Activated naive CD4-positive, alpha-beta T cell treated with anti-CD3 and anti-CD28 coated beads, Interleukin-2, amount 50 U/mL, for 72 hours (primary cell): ENCODE measurements at places on chromosomes 11 and 22.

DNA sequence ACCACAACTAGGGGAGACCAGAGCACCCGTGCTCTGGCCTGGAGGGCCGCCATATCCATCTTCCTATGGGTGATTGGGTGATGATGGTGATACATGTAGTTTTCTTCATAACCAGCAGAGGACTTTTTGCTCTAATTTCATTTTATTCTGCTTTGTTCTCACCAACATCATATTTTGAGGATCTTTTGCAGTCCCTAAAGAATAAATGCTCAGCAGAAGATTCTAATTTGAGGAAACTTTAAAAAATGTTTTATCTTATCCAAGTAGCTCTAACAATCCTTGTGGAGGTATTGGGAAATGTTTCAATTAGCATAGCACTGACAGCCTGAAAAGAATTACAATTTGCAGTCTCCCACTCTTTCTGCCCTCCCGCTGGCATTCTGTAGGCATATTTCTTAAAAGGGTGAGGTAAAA, 544.0 kb downstream of the NTM start:
- DNase-seq, result no peak

DNA sequence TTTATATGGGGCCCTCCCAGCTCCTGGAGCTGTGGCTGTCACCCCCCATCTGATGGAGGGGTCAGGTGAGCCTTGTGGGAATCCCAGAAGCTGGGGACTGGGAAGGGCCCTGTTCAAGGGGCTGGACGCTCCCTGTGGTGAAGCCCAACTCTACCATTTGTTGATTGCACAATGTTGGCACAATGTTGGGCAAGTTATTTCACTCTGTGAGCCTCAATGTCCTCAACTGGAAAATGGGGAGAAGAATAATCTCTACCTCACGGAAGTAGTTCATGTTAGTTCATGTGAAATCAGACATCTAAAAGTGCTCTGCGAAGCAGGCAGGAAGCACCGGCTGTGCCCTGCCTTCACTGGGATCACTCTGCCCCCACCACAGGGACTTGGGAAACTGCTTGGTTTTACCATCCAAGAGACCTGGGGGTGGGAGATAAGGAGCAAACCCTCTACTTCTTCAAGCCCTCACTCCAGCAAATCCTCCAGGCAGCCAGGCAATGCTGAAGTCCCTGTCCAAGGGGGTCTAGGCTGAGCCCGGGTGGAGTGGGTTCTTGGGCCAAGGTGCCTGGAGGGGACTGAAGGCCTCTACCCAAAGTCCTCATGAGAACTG, 715 bp upstream of the PRR5 start:
- no peak for DNase-seq

- no peak for DNase-seq
Measured at GRCh38 chr11:10492084-10492483, 37.0 kb downstream of the AMPD3 start.

DNA sequence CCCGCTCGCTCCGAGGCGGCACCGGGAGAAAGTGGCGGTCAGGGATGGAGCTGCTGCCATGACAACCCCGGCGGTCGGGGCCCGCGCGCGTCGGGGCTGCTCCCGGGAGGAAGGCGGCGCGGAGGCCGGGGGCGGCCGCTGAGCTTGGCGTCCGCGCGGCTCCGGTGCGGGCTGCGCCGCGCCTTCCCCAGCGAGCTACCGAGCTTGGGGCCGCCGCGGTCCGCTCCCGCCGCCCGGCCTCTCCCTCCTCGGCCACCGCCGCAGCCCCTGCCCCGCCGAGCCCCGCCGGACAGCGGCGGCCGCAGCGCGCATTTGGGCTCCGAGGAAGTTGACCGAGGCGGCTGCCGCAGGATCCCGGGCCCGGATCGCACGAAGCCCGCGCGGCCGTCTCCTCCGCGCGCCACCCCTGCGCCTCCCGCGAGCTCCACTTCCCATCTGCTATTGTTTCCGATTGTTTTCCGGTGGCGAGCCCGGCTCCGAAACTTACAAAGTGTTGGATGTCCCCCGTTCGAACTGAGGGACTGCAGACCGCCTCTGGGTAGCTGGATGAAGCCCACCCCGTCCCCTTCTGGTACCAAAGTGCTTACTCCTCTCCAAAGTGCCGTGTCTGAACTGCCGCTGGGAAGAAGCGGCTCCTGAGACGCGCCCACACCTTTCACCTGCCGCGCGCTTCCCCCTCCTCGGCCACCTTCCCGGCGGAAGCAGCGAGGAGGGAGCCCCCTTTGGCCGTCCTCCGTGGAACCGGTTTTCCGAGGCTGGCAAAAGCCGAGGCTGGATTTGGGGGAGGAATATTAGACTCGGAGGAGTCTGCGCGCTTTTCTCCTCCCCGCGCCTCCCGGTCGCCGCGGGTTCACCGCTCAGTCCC, 540.3 kb downstream of the NTM start:
- DNase-seq, result no peak

DNA sequence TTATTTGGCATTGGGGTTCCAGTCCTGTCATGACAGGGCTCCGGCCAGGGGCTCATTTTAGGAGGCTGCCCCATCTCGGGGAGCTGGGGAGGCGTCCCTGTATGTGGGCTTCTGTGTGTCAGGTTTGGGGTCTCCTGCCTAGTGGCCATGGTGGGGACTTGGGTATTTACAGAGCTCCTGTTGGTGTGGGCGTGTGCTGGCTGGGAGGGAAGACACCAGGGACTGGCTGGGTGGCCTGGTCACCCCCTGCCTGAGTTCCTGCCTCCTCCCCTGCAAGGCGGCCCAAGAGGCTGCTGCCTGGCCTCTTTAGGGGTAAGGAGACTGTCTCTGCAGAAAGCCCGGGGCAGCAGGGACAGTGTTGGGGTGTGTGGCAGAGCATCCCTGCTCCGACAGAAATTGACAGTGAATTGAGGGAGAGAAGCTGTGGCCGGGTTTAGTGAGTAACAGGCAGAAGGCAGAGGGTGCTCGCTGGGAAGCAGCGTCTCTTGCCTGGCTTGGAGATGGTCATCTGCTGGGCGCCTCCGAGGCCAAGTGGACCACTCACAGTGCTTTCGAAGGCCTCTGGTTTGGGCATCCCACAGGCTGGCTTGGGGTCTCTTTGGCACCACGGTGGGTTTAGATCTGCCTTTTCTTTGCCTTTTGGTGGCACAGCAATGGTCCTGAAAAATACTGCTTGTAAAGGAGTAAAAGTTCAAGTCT, 40.3 kb upstream of the GRAMD4 start:
- no peak for DNase-seq

- peak; percentile 61 for DNase-seq
Measured at GRCh38 chr11:10441652-10442503, 13.2 kb upstream of the AMPD3 start.

DNA sequence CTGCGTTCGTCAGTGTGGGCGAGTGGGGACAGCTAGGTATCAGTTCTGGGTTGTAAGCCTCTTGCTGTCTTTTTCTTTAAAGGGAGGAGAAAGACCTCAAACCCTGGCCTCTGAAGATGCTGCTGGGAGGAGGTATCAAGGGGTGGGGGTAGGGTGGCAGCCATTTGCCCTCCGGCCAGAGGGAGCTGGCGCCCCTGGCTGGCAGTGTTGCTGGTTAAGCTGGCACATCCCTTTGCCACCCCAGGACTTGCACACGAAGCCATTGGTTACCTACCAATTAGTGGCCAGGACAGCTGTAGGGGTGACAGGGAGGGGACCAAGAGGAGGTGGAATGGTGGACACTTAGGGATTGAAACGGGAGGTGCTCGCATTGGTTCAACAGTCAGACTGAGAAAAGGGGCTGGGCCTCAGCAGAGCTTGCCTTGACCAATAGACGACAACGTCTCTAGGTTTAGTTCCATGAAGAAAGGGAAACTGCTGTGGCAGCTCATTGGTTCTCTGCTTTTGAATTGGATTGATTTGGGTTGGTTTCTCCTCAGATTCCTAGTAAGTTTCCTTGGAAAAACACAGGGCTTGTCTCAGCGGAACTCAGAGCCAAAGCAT, 77.9 kb downstream of the ST3GAL4 start:
- DNase-seq, result no peak

GRCh38 chr22:45548991-45549761, 46.5 kb downstream of the FBLN1 start:
- no peak for DNase-seq

- DNase-seq, result no peak
Measured at GRCh38 chr22:29065468-29066190, 4.0 kb upstream of the C22orf31 start.

DNA sequence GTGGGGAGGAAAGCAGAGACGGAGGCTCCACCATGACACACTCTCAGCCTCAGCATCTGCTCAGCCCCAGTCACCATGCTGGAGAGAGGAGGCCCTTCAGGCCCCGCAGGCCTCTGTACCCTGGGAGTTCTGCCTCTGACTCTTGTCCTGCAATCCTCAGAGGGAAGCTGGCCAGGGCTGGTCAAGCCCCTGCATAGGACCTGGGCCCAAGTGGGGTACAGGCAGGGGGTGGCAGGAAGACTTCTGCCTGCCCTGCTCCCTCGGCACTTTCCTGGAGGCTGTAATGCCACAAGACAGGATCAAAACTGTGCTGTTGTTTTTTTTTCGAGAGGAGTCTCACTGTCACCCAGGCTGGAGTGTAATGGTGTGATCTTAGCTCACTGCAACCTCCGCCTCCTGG, 33.7 kb downstream of the LRRC74B start:
- no peak for DNase-seq

DNA sequence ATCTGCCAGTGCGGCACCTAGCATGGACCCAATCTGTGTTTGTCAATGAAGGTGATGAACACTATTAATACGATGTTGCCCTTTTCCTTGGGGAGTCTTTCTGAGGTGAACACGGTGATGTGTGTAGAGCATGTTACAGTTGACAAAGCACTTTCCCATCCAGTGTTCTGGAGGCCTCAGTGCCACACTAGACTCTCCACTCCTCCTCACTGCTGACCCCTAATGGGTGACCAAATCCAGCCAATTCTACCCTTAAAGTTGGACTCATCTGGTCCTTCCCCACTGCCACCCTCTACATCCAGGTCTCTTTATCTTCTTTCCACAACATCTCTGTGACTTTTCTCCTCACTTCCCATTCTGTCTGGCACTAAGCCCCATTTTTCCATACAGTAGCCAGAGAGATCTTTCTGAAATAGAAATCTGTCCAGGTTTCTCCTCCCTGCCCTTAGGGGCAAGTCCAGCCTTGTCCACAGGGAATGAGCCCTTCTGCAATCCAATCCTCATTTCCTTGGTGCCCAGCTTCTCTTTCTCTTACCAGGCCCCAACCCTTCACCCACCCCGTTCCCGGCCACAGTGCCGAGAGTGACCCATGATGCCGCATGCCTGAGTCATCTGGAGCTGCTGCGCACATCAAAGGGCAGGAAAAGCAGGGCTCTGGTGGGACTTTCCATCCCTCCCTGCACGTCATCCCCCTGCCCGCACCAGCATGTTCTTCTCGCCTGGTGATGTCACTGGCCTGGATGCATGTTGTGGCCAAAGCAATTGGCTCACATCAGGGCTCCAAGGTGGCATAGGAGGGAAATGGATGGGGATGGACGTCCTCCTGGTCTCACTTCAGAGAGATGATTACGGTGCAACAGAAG, 64.2 kb downstream of the RASSF10 start:
- DNase-seq, result no peak

DNA sequence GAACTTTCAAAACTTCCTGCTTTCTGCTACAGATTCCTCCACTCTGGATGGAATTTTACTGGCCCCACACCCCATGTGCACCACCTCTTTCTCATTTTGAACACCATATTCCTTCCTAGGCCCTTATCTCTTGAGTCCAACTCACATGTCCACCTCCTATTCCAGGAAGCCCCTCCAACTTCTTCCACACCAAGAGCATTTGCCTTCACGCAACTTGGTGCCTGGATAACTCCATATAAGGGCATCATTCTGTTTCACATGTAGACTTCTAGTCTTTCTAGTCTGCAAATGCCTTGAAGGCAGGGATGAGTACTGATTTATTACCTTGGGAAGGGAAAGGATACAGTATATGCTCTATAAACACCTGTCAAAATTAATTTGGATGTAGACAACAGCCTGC, 17.5 kb downstream of the GAB2 start:
- no peak for DNase-seq

DNA sequence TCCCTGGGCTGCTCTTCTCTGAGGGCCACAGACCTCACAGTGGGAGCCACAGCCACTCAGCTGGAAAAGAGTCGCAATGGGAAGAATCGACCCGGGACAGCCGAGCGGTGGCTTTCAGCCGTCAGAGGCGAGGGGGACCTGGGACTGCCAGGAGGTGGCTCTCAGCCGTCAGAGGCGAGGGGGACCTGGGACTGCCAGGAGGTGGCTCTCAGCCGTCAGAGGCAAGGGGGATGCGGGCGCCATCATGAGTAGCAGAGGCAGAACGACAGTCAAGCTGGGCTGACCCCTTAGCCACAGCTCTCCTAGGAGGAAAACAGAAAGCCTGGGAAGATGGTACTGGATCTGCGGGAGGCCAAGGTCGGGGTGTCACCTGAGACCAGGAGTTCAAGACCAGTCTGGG, 14.9 kb upstream of the MUC2 start:
- DNase-seq, result peak; percentile 44

DNA sequence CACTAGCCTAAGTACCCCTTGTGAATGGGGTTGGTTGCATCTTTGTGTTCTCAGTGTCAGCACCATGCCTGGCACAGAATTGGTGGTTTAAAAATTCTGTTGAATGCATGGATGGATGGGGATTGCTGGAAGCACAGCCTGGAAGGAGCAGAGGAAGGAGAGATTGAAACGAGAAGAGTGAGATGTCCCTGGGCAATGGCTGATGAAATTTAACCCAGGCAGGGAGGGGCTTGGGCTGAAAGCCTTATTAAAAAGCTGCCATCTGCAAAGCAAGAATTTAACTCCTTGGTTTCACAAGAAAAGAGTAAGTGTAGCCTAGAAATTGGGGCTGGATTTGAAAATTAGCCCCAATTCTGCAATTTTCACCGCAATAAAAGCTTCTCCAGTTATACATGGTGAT, 126.7 kb downstream of the TEAD1 start:
- DNase-seq, result no peak

DNA sequence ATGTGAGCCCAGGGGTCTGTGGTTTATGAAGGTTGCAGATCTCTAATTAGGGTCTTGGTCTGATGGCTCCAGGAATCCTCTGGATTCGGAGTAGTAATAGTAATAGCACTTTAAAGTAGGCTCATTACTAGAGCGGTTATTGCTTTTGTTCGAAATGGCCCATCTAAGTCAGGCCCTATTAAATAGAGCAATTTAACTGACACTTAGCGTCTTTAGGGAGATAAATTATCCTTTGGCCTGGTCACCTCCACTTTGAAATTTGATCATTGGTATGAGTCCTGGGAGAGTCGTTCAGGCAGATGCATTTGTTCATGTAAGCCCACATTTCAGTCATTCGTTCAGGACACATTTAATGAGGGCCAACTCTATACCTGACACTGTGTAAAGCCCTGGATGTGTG, 54.8 kb downstream of the LDLRAD3 start:
- DNase-seq, result no peak

DNA sequence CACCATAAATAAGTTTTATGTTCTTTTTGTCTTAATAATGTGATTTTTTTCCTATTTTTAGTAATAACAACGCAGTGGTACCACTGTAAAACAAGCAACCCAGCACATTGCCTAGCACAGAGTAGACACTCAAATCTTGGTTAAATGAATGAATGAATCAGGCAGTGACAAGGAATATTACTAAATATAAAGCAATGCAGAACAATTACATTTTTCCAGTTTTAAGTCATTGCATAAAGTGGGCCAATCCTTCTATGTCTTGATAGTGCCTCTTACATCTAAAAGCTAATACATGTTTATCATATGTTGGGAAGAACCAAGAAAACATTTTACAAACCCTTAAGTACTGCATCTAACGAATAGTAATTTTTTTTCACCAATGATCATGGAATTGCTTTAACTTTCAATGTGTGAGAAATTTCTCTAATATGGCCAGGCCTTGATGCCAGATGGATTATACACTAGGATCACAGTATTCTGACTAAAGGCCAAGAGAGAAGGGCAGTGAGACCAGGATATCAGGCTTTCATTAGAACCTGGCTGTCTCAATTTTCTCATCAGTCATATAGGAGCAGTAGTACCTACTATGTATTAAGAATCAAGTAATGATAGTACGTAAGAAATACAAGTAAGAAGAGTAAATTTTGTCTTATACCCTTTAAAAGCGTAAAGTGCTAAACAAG, 88.5 kb downstream of the TRIM44 start:
- DNase-seq, result no peak
